Aorta (tissue), 5 donors: ENCODE measurements at places on chromosomes 13 and 19. TPM values are rescaled to one million over a fixed set of nuclear protein-coding genes. Genes with fewer than 3 reads are reported as not detected.

Gene PROZ
- not detected for total RNA-seq

GRCh38 chr19:29315556-29316190 is 102.7 kb upstream of the UQCRFS1 start:
- no peaks in the 10 kb centered on the region for H3K4me1 ChIP-seq
- no peak for DNase-seq
- H3K4me3 ChIP-seq = no peak overlapping the region
- no peaks in the 10 kb centered on the region for H3K27me3 ChIP-seq
- H3K36me3 ChIP-seq = no peaks in the 10 kb centered on the region

- H3K27ac ChIP-seq = no peak overlapping the region
- H3K27me3 ChIP-seq = no peaks in the 10 kb centered on the region
- DNase-seq = no peak
- no peaks in the 10 kb centered on the region for H3K36me3 ChIP-seq
Measured at GRCh38 chr13:43041369-43041921, 18.1 kb downstream of the DNAJC15 start.

DNA sequence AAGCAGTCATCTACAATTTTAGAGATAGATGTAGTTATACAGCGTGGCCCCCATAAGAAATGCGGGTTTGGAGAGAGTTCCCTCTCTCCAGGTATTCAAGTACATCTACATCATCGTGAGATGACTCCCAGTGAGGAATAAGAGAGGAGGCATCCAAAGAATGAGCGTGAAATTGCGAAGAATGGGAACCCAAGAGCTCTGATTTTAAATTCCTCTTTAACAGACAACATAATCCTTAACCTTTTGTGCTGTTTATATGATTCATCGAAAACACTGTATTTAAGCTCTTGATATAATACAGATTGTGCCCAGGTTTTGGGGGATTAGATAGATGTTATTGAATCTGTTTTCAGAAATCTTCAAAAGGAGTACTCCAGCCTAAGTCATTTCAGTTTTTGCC is 161.5 kb downstream of the COG6 start:
- no peak for DNase-seq
- H3K4me1 ChIP-seq = no peaks in the 10 kb centered on the region
- H3K36me3 ChIP-seq = no peaks in the 10 kb centered on the region
- H3K27me3 ChIP-seq = no peaks in the 10 kb centered on the region
- H3K27ac ChIP-seq = no peak overlapping the region
- H3K4me3 ChIP-seq = no peak overlapping the region

GRCh38 chr13:21530656-21531055 is 71.6 kb upstream of the ZDHHC20 start:
- no peak overlapping the region for H3K4me3 ChIP-seq
- no peak overlapping the region for H3K27ac ChIP-seq
- H3K4me1 ChIP-seq = no peaks in the 10 kb centered on the region
- H3K36me3 ChIP-seq = peaks cover 2% of the 10 kb centered on the region
- H3K27me3 ChIP-seq = no peaks in the 10 kb centered on the region
- no peak for DNase-seq

- H3K4me3 ChIP-seq = peak overlapping the region; percentile 37
- no peaks in the 10 kb centered on the region for H3K27me3 ChIP-seq
- peak overlapping the region; percentile 23 for H3K27ac ChIP-seq
- no peaks in the 10 kb centered on the region for H3K4me1 ChIP-seq
- DNase-seq = no peak
- no peaks in the 10 kb centered on the region for H3K36me3 ChIP-seq
Measured at GRCh38 chr19:52898101-52898500, 666 bp upstream of the ZNF320 start.
